ENCODE measurements at places on chromosomes 5 and 9.
A peak's percentile ranks its signal among the peaks of the same experiment; 100 is the strongest.

DNA sequence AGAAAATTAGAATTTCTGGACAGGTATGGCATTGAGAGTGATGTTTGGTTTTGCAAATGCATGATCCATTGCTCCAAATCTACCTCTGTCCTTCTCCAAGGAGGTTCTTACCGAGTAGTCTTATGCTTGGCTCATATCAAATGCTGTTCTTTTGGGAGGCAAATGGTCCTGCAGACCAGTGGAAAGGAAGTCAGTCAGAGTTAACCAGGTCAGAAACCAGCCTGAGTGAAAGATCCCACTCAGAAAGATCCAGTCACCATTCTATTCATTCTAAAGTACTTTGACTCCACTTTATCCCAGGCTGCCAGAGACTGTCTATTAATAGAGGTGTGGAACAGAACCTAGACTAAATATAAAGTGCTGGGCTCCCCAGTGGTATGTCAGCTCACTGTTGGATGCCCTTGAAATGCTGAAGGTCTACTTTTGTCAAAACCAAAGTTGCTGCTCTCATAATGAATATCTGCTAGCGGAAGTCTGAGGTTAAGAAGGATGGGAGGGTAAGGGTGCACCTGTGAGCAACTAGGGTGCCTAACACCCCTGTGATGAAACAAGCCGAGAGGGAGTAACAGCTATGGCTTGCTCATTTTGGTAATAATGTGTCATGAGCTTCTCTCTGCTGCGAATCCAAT is 302.2 kb downstream of the ZNF608 start:
- DNase-seq, result peak; percentile 91

GRCh38 chr9:111985315-111985714 is 88.7 kb downstream of the UGCG start:
- DNase-seq, result peak; percentile 92

- no peak for DNase-seq
These were observed 133.4 kb downstream of the ADAMTS19 start for GRCh38 chr5:129593525-129593924.

DNA sequence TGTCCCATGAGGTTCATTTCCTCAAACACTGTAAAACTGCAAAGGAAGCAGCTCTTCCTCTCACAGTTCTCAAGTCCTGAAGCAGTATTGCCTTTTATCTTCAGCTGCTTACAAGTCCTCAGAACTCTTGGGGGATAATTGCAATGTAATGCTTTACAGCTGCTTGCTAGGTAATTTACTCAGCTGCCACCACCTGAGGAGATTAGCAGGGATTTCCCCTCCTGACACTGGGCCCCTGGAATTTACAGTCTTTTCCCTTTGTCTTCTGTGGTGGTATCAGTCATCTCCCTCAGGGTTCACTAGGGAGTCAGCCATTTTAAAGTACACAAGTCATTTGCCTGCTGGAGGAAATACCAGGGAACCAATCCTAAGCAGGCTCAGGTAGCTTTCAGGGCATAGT is 754.3 kb upstream of the GRAMD2B start:
- DNase-seq, result no peak

DNA sequence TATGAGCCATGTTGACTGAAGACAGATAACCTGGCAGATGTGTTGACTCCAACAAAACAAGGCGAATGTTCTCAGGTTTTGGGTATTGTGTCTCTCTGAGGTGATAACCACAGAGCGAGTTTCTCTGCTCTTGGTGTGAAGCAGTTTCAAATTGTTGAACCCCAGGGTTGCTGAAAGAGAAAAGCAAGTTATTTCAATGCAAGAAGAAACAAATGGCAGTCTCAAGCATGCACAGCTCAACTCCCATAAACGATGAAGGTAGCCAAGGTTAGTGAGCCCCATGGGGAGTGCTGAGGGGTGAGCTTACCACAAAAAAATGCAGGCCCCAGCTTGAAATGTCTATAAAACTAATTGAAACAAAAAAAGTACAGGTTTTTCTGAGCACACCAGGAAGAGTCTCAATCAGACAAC is 220.8 kb upstream of the DAPK1 start:
- DNase-seq, result no peak
